ENCODE measurements at places on chromosomes 12 and 14.

DNA sequence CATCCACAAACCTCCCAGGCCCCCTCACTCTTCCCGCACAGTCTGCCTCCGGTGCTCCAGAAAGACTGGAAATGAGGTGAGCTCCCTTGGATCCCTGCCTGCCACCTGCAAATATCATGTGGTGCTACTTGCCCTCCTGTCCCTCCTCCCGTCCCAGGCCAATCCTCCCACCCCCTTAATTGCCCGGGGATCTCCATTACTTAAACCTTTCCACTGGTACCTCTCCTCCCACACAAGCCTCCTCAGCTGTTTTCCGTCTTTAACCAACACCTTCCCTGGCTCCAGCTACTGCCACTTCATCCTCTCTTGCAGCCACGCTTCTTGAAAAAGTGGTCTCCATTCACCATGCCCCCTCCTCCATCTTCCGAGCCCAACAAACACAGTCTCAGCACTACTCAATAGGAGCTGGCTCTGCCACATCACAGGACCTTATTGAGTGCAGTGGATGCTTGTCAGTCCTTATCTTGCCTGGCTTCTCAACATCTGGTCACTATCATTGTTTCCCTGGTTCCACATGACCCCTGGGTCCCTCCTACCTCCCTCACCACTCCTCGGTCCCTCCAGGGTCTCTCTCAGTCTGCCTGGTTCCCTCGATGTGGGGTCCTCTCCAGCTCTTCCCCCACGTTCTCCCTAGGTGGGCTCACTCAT is 11.5 kb downstream of the FAIM2 start:
- DNase-seq = no peak

- DNase-seq = no peak
Observed at GRCh38 chr12:8549381-8549780, 8.7 kb upstream of the CLEC4E start.

GRCh38 chr12:109861689-109862314 is 18.5 kb downstream of the GLTP start:
- no peak for DNase-seq

DNA sequence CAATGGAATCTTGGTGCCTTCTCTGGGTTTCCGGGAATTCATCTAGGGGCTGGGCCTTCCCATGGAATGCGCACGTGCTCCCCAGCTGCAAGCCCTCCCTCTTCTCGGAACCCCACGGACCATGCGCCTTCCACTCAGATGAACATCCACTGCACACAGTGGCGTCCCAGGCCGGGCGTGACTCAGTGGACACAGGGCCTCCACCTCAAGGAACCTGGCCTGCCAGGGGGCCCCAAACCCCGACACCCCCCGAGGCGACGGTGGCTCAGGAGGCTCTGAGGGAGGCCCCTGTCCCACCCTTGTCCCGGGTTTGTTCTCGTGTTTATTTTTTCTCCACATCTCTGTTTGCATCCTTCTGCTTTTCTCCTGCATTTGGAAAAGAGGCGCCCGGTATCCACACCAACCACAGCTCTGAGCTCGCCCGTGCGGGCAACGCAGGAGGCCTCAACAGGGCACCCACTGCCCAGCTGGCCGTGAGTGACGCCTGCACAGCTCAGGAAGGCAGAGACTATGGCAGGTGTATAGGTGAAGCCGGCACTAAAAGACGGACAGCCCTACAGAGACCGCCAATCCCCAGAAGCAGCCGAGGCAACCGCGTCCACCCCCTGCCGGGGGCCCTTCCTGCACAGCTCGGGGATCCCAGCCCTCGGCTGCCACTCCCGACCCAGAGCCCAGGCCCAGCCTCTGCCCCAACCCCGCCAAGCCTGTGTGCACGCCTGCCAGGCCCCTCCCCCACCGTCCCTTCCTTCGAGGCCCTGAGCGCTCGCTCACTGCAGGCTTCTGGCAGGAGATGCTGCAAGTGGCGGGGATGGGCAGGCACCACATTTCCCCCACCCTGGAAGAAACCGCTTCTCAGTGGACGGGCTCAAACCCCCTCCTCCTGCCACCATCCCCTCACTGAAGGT is 23.8 kb upstream of the GALNT9 start:
- no peak for DNase-seq

DNA sequence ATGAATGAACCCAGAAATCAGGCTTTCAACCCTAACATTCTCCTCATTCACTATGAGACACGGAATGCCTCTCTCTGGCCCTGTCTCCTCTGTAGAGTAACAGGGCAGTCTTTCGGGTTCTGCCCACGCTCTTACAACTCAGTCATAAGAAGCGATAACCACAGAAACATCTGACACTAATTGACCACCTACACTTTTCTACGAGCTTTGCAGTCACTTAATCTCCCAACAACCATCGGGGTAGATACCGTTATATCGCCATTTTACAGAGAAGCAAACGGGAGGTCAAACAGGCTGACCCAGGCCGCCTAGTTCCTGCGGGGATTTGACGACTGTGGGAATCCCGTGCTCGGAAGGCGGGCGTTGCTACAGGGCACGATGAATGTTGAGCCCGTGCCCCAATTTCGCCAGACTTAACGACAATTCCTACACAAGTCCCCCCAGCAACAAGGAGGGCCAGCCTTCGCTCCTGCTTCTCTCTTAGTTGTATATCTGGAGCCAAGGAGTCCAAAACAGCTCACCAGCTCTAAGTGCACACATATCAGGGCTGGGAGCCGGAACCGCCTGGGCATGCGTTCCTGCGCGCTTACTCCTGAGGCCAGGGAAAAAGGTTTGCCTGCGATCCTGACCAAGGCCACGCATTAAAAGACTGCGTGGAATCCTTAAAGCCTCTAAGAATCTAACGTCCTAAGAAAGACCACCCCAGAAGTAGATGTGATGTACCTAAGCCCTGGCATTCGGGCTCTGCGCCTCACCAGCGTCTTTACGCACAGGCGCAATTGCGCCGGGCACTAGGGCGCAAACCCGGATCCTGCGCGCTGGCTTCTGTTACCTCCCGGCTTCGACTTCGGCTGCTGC is 38.7 kb upstream of the TBX5 start:
- DNase-seq = no peak

DNA sequence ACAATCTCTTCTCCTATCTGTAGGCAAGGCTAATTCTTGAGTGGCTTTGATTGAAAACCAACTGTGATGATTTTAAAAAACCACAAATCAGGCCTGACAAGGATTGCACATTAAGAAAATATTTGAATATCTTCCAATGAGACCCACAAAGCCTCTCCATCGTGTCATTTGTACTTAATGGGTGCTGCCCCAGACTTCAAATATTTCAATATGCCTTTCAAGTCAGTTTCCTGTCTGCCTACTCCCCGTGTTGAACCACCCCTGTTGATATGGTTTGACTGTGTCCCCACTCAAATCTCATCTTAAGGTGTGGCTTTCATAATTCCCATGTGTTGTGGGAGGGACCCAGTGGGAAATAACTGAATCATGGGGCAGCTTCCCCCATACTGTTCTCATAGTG is 159.7 kb upstream of the EGLN3 start:
- no peak for DNase-seq

GRCh38 chr12:103806803-103807202 is 34.2 kb downstream of the NT5DC3 start:
- DNase-seq = no peak

DNA sequence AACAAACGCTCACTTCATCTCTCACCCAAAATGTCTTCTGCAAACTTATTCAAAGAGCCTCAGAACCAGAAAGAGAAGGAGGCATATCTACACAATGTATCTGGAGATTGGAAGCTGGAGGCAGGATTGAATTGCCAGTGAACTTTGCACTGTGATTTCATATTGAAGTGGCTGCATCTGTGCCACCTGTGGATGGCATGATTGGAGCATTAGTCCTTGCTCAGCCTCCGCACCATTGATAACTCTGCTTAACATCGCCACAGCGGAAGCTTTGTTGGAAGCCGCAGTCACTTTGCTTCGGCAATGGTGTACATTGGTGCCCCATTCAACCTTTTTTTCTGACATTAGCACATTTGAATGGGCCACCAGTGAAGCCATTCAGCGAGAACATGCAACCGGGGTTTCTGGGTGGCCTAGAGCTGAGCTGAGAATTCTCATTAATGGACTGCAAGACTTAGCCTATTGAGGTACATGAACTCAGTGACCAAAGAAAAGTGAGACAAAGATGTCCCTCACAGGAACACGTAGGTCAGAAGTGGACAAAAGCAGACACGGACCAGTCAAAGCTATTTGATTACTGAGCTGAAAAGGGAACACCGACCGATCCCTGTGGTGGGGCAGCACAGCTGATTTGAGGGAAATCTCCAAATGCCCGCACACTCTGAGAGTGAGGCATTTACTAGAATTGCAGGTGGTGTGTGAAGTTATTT is 130.4 kb downstream of the BRMS1L start:
- DNase-seq = no peak

DNA sequence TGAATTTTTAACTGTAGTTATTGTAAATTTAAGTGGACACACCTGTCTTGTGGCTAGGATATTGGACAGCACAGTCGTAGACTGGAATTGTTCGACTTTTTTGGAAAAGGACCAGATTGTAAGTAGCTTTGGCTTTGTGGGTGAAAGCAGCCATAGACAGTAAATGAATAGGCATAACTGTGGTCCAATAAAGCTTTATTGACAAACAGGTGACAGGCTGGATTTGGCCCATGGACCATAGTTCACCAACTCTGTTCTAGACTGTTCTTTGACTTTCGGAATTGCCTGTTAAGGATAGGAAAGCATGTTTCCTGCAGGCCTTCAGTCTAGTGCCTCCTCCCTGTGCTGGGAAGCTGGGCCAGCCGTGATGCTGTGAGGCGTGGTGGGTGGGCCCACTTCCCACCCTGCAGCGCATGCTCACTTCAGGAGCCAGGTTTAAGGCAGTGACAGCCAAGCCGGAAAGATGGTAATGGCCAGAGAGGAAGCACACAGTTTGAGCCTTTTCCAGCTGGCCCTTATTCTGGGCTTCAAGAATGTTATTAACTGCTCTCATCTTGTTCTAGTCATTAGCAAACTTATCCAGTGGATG is 51.8 kb downstream of the PPP2R5C start:
- no peak for DNase-seq

DNA sequence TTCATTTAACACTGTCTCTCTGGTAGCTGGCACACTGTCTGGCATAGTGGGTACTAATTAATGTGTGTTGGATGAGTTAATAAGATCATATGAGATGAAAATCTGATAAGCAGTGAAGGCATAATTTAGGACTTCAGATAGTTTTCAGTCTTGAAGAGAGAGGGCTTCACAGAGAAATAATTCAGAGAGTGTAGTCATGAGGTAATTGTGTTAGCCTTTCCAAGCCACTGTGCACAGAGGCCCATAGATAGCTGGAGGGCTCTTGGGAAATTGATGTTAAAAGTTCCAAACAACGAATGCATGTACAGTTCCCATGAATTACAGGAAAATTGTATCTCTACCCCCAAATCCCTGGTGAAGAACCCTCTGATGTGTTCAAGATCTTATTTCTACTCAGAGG is 133.8 kb upstream of the HMGA2 start:
- DNase-seq = no peak

- DNase-seq = no peak
Observed at GRCh38 chr12:22576065-22576464, 31.7 kb upstream of the C2CD5 start.

- DNase-seq = no peak
Observed at GRCh38 chr12:89721291-89721987, 12.8 kb upstream of the ATP2B1 start.

GRCh38 chr14:54975856-54976255 is 51.0 kb downstream of the WDHD1 start:
- no peak for DNase-seq

Data from HuH-7 (cell line).